Activated CD4-positive, alpha-beta T cell treated with anti-CD3 and anti-CD28 coated beads for 1 hour (primary cell): ENCODE measurements at places on chromosomes 4 and X.

DNA sequence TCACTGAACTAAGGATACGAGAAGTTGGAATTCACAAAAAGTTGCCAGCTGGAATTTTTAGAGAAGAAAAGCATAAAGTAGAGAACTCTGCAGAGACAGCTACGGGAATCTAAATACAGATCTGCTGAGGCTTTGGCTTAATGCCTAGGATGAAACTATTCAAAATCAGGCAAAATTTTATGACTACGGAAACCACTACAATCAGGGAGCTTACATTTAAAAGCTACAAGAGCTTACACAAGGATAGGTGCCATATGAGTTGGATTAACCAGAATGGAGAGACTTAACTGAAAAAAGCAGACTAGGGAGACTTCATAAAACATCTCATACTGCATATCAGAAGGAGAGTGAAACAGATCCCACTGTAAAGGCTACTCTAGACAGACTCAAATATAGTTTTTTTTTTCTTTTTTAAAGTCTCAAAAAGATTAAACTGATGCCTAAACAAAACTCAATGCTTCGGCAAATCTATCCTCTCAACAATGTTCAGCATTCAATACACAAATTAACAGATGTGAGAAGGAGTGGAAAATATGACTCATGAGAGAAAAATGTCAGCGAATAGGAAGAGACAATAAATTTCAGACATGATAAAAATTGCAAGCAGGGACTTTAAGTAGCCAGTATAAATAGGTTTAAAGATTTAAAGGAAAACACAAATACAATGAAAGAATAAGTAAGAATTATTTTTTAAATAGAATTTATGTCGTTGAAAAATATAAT, 586.1 kb downstream of the FSTL5 start:
- no peak for DNase-seq

DNA sequence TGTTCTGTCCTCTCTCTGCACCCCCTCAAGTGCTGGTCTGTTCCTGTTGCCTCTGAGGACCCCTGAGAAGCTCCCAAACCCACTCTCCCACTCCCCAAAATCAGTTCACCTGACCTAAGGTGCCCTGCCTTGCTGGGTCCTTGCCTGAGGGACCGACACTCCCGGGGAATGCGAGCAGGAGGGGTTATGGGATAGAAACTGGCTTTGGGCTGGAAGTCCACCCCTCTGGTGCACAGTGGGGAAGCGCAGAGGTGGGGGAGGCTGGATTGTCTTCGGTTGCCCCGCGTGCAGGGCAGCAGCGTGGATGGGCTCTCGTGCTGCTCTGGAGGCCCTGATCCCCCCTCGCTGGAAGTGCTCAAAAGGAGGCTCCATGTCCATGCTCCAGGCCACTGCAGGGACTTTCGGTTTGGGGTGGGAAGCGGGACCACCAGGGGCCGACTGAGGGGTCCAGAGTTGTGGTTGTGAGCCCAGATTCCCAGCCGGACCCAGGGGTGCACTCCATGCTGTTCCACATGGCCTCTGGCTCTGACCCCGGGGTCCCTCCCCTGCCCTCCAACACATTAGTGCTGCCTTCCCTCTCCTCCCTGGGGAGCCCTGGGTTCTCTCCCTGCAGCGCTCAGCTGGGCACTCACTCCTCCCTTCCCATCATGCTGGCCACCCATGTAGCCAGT, 7.6 kb downstream of the SORCS2 start:
- DNase-seq, result no peak

GRCh38 chr4:124806403-124806802, 93.9 kb upstream of the ANKRD50 start:
- DNase-seq, result no peak

- no peak for DNase-seq
Measured at GRCh38 chr4:139329665-139330200, 27.5 kb upstream of the NDUFC1 start.

- DNase-seq, result no peak
Measured at GRCh38 chr4:113094802-113095201, 45.3 kb downstream of the ANK2 start.

DNA sequence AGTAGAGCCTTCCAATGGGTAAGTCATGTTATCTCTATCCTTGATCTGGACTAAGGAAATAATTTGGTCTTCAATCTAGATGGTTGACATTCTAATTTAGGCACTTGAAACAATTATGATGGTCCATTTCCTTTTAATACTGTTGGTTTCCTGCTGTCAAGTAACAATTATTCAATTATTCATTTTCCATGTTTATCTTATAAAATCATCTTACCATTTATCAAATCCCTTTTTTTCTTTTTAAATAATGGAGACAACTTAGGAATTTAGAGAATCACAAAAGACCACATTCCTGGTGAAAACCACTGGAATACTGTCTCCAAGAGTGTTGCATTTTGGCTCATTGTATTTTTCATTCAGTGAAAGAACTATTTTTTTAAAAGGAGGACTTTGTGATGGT, 148.7 kb upstream of the CTSO start:
- no peak for DNase-seq

- DNase-seq, result no peak
Measured at GRCh38 chr4:139761461-139761860, 95.8 kb downstream of the MGST2 start.

DNA sequence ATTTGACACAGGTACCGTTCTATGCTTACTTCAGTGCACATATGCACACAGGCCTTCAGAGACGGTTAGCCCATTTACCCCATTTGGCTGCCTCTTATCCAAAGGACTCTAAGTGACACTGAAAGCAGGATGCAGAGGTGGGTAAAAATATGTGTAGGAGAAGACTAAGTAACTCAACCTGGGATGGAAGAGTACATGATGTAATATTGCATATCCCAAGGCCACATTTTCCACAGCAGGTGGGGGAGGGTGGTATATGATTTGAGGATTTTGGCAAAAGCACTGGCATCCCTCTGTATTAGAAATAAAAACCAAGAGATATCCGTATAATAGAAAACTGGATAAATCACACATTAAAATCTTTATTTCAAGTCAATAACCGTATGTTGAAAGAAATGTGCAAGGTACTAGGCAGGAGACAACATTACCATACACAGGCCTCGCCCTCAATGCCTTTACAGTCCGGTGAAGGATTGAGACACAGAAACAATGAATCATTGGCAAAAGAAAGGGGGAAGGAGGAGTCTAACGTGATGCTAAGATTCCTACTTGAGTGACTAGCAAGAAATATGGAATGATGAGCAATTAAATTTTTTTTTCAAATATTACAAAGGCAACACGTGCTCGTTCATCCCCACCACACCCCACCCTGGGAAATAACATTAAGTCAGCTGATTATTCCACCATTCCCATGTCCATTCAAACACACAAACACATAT, 161.0 kb upstream of the RASGEF1B start:
- no peak for DNase-seq

DNA sequence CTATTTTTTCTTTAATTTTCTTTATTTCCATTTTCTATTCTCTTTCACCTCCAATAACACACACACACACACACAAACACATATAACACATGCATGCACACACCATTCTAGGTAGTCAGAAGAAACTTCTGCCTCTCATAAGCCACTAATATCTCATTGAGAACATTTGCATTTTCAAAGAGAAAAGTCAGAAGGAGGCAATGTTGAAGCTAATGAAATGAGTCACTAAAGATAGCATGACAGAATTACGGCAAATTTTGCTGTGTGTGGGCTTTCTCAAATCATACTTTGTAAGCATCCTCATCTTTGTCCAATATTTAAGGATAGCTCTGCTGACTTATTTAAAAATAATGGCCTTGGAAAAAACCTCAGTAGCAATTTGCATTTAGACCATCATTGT, 291.3 kb downstream of the GUCY2F start:
- no peak for DNase-seq

GRCh38 chr4:41709844-41710481, 38.6 kb downstream of the PHOX2B start:
- no peak for DNase-seq

GRCh38 chr4:152534541-152535359, 1.1 kb downstream of the FBXW7 start:
- peak; percentile 41 for DNase-seq

GRCh38 chr4:109390115-109390768, 43.4 kb upstream of the SEC24B start:
- DNase-seq, result no peak

- DNase-seq, result peak; percentile 66
Measured at GRCh38 chrX:47523297-47523696, 37.7 kb upstream of the ARAF start.

DNA sequence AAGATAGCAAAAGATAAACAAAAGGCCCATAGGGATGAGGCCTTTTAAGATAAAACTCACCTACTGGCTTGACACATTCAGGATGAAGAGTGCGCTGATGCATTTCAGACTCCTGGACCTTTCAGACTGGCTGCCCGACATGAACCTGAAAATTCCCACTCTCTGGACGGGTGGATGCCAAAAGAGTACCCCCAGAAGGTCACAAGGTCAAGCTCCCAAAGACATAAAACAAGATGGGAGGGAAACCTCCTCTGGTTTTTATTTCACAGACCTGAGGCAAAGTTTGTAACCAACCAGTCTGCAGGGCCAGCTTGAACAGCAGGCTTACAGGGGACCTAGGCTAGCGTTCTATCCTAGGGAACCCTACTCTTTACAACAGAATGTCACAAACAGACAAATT, 123.2 kb upstream of the GC start:
- no peak for DNase-seq
